ENCODE measurements at places on chromosomes 7 and 10.

DNA sequence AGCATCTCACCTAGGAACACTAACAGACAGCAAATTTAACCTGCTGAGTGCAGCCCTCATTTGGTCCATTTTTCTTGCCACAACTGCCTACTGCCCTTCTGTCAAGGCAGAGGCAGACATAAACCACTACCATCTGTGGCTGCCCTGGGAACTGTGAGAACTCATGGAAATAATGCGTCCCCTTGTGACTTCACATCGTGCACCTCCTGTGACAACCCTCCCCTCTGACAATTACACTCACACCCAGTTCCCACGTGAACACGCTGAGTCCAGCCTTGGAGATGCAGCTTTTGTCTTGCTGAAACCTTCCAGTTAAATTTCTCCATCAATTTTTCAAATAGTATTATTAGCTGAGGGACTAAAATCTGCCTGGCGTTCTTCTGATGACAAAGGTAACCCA, 193.1 kb upstream of the KLF14 start:
- DNase-seq, result no peak

DNA sequence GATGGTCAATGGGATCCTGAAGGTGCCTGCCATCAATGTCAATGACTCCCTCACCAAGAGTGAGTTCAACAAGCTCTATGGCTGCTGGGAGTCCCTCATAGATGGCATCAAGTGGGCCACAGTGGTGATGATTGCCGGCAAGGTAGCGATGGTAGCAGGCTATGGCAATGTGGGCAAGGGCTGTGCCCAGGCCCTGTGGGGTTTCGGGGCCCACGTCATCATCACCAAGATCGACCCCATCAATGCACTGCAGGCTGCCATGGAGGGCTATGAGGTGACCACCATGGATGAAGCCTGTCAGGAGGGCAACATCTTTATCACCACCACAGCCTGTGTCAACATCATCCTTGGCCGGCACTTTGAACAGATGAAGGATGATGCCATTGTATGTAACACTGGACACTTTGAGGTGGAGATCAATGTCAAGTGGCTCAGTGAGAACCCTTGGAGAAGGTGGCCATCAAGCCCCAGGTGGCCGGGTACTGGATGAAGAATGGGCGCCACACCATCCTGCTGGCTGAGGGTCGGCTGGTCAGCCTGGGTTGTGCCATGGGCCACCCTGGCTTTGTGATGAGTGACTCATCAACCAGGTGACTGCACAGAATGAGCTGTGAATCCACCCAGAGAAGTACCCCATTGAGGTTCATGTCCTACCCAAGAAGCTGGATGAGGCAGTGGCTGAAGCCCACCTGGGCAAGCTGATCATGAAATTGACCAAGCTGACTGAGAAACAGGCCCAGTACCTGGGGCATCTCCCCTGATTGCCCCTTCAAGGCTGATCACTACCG, 63.0 kb upstream of the ANTXRL start:
- DNase-seq, result no peak

- DNase-seq, result peak; percentile 32
Measured at GRCh38 chr7:19747740-19748339, 25.6 kb downstream of the TMEM196 start.

DNA sequence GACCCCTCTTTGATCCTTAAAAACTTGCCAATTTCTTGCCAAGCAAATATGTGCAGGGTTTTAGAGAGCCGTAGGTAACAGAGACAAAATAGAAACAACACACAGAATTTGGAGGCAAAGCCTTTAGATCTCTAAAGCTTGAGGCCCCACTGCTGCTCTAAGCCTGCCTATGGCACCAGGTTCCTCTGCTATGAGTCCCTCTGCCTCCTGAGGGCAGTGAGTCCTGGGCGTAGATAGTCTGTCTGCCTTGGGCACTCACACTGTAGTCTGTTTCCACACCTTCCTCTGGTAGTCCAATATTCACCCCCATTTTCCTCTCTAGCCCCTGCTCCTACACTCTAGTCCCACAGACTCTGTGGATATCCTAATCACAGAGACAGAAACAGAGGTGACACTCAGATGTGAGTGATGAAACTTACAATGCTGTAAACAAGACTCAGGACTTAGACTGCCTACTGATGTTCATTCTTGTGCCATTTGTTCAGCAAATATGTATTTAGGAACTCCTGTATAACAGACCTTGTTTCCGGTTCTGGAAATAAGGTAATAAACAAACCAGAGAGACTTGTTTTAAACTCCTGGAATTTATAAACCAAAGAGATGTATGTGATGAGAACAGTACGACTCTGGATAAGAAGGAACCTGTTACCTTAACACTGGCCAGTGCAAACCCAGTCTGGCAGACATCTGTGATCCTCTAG, 153.3 kb upstream of the PRSS1 start:
- no peak for DNase-seq

- no peak for DNase-seq
Measured at GRCh38 chr10:67695555-67695954, 440 bp downstream of the CTNNA3 start.

DNA sequence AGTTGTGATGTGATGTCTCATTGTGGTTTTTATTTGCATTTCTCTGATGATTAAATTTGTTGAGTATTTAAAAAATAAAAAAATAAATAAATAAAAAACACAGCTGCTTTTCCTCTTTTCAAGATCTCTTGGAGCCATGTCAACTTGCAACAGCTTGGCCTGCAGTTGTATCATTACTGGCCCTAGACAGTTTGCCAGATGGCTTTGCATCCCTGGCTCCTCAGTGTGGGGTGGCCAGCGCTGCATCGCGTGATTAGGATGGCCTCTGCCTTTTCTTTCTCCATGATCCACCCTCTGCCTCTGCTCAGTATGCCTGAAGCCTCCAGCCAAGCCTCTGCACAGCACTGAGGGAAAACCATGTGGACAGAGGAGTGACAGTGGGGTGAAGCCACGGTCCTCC, 96.8 kb downstream of the PPP1R3C start:
- no peak for DNase-seq

GRCh38 chr10:119401671-119402395, 140.7 kb downstream of the RGS10 start:
- DNase-seq, result no peak

- DNase-seq, result no peak
Measured at GRCh38 chr7:116159711-116160110, 50.6 kb upstream of the TES start.

- DNase-seq, result no peak
Measured at GRCh38 chr7:134440476-134440875, 18.4 kb downstream of the AKR1B1 start.

DNA sequence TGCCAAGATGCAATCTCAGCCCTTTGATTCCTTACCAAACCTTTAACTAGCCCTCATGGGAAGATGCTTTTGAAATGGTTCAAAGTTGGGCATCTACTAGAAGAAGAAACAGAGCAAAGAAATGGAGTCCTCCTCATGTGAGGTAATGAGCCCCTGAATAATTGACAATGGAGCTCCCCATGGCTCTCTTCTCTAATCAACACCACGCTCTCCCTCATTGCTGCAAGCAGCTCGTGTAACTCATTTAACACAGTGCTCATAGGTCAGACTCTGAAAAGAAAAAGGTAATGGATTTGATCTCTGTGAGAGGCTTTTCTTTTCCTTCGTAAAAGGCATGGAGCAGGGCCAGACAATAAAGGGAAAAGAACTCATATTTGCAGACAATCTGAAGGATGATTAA, 312.8 kb downstream of the PHTF2 start:
- DNase-seq, result no peak

- no peak for DNase-seq
Measured at GRCh38 chr7:151938550-151938949, 17.7 kb upstream of the GALNTL5 start.

DNA sequence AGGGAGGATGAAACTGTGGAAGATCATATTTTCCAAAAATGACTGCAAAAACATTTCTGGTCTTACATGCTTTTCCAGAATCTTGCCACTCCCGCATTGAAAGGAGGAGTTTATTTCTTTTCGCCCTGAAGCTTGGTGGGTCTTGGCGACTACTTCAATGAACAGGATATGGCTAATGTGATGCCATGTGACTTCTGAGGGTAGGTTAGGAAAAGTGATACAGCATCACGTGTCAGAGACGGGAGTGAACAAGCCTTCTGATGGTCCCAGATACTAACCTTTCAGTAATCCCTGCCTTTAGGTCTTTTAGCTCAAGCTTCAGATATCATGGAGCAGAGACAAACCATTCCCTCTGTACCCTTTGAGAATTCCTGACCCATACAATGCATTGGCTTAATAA, 192.2 kb upstream of the HPS1 start:
- no peak for DNase-seq

DNA sequence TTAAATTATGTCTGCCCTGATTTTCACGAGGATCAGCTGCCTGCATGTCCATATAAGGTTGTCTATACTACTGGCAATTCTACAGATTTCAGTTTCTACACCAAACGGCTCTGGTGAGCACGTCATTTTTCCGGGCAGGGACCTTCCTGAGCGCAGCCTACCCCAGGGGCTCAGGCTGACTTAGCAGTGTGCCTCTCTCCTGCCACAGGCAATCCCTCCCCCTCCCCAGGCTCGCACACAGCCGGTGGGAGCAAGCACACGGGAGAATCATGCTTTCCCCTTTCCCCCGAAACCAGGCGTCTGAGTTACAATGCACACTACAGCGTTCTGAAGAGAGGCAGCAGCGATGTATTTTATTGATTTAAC, 1.7 kb downstream of the KLF6 start:
- DNase-seq, result peak; percentile 83

- DNase-seq, result no peak
Measured at GRCh38 chr10:44467900-44468299, 83.0 kb upstream of the CXCL12 start.

GRCh38 chr10:123675811-123676210, 9.7 kb downstream of the GPR26 start:
- no peak for DNase-seq

GRCh38 chr10:71213761-71214440, 1.5 kb downstream of the UNC5B start:
- DNase-seq, result peak; percentile 36

GRCh38 chr10:6299234-6299633, 96.5 kb downstream of the PFKFB3 start:
- no peak for DNase-seq
